ENCODE measurements at places on chromosomes 2 and 18. TPM values are rescaled to one million over a fixed set of nuclear protein-coding genes. Genes with fewer than 3 reads are reported as not detected.

DNA sequence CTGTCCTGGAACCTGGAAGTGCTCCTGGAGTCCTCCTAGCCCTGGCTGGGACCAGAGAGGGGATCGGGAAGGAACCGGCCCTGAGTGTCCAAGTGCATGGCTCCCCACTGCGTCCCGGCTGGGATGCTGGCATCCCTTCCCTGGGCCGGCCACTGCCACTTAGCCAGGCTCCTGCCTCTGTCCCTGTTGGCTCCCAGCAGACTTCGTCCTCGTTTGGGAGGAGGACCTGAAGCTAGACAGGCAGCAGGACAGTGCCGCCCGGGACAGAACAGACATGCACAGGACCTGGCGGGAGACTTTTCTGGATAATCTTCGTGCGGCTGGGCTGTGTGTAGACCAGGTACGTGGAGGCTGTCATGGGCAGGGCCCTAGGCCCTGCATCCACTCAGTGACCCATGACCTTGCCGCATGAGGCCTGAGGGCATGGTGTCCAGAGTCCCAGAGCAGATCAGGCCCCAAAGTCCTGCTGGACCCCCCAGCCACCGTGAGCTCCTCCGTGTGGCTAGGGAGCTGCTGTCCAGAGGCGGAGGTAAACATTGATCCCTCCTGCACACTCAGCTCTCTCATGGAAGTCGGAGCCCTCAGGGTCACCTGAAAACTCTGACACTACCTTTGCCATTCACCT, 7.1 kb downstream of the ANO7 start:
- H3K4me1 ChIP-seq: no peaks in the 10 kb centered on the region
- H3K27ac ChIP-seq: no peak overlapping the region
- H3K27me3 ChIP-seq: no peaks in the 10 kb centered on the region
- no peak for DNase-seq
- H3K4me3 ChIP-seq: no peak overlapping the region

- DNase-seq: no peak
- no peak overlapping the region for H3K4me3 ChIP-seq
- peaks cover 8% of the 10 kb centered on the region for H3K36me3 ChIP-seq
- H3K4me1 ChIP-seq: no peaks in the 10 kb centered on the region
- H3K27ac ChIP-seq: no peak overlapping the region
Observed at GRCh38 chr18:79755496-79756142, 42.1 kb upstream of the KCNG2 start.

DNA sequence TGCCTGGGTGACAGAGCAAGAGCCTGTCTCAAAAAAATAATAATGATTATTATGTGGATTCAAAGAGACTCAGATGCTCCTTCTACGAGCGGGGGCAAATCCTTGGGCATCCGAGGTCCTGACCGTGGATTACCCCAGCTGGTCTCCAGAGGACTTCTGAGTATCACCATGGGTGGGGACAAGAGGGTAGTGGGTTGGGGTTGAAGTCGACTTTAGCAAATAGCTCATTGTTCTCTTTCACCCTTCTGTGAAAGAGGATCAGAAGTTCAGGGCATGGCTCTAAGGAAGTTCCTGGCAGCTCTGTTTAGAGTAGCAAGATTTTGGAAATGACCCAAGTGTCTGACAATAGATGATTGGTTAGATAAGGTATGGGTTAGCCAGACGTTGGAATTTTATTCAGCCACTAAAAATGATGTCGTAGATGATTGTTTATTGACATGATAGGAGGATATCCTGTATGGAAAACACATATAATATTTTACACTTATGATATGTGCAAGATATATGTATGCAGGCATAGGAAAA, 59.0 kb upstream of the SPRED2 start:
- no peaks in the 10 kb centered on the region for H3K27me3 ChIP-seq
- no peak overlapping the region for H3K27ac ChIP-seq

GRCh38 chr18:13617826-13618515, 108.4 kb downstream of the FAM210A start:
- H3K4me3 ChIP-seq: no peak overlapping the region
- H3K4me1 ChIP-seq: peaks cover 17% of the 10 kb centered on the region
- no peak for DNase-seq
- no peaks in the 10 kb centered on the region for H3K27me3 ChIP-seq
- H3K36me3 ChIP-seq: peaks cover 4% of the 10 kb centered on the region

Gene PCARE
- polyA plus RNA-seq: 0.04 TPM

Gene FOXI3
- polyA plus RNA-seq: not detected

Gene STK17B
- polyA plus RNA-seq: 2.0 TPM
